ENCODE measurements at places on chromosomes 6 and 20.

GRCh38 chr6:152087096-152087495 is 279.6 kb downstream of the ESR1 start:
- DNase-seq, result no peak

GRCh38 chr6:2656460-2657079 is 94.2 kb downstream of the MYLK4 start:
- DNase-seq, result peak; percentile 58

DNA sequence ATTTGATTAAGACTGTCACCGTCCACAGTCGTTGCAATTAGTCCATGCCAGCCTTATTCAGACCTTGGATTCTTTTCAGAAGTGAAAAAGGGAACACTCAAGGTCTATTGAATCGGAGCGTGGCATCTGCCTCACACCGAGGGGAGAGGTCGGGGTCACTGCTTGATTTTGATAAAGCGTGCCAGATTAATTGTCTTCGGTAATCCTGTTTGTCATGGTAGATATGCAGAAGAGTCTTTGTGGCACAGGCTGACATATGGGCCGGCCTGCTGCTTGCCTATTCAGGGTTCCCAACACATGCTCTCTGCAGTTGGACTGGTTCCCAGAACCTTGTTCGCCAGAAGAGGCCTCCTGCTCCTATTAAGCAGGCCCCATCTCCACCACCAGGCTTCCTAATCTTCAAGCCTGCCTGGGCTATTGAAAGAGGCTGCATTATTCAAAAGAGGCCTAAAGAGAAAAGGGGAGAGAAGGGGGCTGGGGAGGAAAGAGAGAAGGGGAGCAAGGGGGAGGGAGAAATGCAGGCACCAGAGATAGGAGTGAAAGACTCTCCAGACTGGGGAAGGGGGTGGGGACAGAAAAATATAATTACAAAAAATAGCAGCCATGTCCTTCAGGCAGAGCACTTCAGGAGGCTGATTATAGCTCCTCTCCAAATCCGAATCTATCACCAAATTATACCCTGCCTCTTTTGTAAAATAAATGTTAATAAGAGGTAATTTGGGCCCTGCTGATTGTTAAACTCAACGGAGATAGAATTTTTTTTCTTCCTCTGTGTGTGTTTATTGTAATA is 611.3 kb downstream of the HDGFL1 start:
- DNase-seq, result peak; percentile 100

DNA sequence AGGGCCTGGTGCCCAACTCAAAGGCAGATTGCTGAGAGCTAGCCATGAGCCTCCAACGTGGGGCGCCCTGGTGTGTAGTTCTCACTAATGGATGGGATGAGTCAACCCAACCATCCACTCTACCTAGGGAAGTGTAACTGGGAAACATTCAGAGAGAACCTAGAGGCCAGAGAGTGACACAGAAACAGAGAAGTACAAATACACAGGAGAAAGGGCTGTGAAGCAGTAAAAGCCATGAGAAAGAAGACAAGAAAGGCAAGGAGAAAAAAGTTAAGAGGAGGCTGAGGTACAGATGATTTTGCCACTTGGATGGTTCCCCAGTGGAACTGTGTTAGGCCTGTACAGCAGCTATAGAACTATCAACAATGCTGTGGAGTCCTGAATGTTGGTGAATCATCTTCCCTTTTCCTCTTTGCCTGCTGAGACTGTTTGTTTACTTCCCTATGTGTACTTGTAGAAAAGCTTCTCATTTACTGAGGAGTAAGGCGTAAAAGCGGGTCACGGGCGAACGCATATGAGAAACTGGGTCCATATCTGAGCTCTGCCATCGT is 39.0 kb downstream of the MAN1A1 start:
- no peak for DNase-seq

- no peak for DNase-seq
Observed at GRCh38 chr6:154274168-154274567, 82.4 kb downstream of the IPCEF1 start.

GRCh38 chr6:122645256-122645655 is 35.1 kb downstream of the PKIB start:
- no peak for DNase-seq

DNA sequence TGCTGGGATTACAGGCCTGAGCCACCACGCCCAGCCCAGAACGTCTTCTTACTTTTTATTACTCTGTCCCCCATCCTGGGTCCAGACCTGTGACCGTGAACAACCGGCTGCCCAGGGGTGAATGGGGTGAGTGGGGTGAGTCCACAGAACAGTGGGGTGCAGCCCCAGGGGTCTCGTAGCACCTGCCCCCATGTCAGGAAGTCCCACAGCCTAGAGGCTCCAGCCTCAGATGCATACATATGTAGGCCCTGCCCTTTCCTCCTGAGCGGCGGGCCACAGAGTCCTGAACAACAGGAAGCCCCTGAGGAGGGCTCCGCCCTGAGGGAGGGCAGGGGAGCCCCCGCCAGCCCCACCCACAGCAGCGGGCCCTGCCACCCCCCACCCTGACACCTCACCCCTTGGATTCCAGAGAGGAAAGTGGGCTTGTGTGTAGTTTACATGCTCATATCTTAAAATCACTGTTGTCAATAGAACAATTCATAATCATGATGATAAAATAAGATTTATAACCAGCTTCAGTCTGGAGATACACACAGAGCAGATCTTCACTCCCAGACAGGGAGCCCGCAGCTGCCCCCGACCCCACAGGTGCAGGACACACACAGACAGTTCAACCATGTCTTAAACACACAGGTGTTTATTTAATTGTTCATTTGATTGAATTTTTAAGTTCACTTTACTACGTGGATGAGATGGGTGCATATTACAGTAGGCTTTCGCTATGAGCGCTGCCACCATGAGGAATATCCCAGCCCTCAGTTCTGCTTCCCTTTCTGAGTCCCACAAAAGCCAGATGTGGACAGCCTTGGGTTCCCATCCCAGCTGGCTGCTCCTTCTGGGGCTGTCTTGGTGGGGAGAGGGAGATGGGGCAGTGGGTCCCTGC is 12.4 kb upstream of the GMEB2 start:
- DNase-seq, result no peak
